ENCODE measurements at places on chromosomes 5 and 9. TPM values are rescaled to one million over a fixed set of nuclear protein-coding genes. Genes with fewer than 3 reads are reported as not detected.

The LHX3 gene
- not detected for polyA plus RNA-seq

The IL11RA gene
- 60.9 TPM for polyA plus RNA-seq

The PTGS1 gene
- 9.2 TPM for polyA plus RNA-seq

The SLC6A19 gene
- 295 TPM for polyA plus RNA-seq

The PCDHA6 gene
- 0.85 TPM for polyA plus RNA-seq

The TXNDC8 gene
- not detected for polyA plus RNA-seq

The TAS2R1 gene
- polyA plus RNA-seq, result not detected

The HBEGF gene
- polyA plus RNA-seq, result 4.7 TPM

The MFAP3 gene
- polyA plus RNA-seq, result 25.4 TPM

The DMRT2 gene
- polyA plus RNA-seq, result not detected

The NIM1K gene
- polyA plus RNA-seq, result 0.21 TPM

The SPRY4 gene
- 41.7 TPM for polyA plus RNA-seq

The SPINK7 gene
- polyA plus RNA-seq, result 0.06 TPM

The PCDHB12 gene
- 1.2 TPM for polyA plus RNA-seq

The C9orf153 gene
- 0.22 TPM for polyA plus RNA-seq

The KCNV2 gene
- polyA plus RNA-seq, result 0.09 TPM

The OR1K1 gene
- not detected for polyA plus RNA-seq

The CD274 gene
- polyA plus RNA-seq, result 1.6 TPM

The SLC6A3 gene
- 0.13 TPM for polyA plus RNA-seq

The FBXL7 gene
- polyA plus RNA-seq, result 7.2 TPM

The SLC1A3 gene
- polyA plus RNA-seq, result 4.2 TPM

The FAM81B gene
- 0.39 TPM for polyA plus RNA-seq

The ABCA1 gene
- polyA plus RNA-seq, result 8.6 TPM

The PTCH1 gene
- 25.3 TPM for polyA plus RNA-seq

The RELL2 gene
- polyA plus RNA-seq, result 2.0 TPM

The ALG2 gene
- 40.6 TPM for polyA plus RNA-seq

The SNX24 gene
- polyA plus RNA-seq, result 28.4 TPM

The SLC46A2 gene
- polyA plus RNA-seq, result 0.43 TPM

The CACNA1B gene
- 1.8 TPM for polyA plus RNA-seq

The NKD2 gene
- 15.2 TPM for polyA plus RNA-seq

The GPR151 gene
- 0.04 TPM for polyA plus RNA-seq

The RNF145 gene
- 52.6 TPM for polyA plus RNA-seq

The FGD3 gene
- polyA plus RNA-seq, result 7.2 TPM

The FOXD4 gene
- polyA plus RNA-seq, result 0.42 TPM
